ENCODE measurements at places on chromosomes 3 and 15.

- DNase-seq: no peak
These were observed 15.6 kb upstream of the DUSP7 start for GRCh38 chr3:52072020-52072419.

DNA sequence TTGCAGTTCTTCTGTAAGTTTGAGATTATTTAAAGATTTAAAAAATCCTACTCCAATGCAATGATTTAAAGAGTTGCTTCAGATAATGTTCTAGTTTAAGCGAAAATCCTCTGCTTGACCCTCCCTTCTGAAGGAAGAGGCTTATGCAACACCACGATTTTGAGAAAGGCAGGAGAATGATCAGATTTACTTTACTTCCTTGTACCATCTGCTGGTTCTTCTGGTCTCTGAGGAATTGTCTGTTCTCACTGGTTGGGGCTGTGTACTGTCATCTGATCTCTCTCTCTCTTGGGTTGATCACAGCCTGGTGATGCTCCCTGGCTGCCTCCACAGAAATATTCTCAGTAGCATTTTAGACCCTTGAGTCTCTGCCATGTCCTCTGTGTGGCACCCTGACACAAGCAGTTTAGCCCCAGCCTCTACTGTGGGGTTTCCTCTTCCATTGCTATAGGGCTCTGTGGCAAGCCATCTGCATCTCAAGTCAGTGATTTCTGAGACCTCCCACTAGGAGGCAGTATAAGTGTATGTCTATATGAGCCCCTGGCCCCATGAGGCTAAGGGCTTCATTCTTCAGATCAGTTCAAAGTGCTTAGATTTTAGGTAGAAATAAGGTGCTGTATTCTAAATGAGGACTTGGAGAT is 50.8 kb upstream of the PLAAT1 start:
- DNase-seq: no peak

- no peak for DNase-seq
These were observed 340.9 kb upstream of the TPRG1 start for GRCh38 chr3:188830893-188831292.

DNA sequence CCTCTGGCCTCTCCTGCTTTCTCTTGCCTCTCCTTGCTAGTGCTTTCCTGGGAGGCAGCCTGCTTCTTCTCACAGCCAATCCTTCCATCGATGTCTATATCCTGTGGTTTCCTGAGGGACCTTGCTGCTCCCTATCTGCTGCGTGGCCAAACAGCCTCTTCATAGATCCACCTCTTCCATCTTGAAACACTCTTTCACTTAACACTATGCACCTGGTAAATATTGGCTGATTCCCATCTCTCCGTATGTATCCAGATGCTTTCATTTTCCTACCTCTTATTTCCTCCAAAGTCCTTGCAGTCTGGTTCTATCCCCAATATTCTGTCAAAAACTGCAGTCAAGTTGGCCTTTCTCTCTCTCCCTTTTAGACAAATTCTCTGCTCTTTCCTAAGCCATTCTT is 205.2 kb upstream of the CFAP20DC start:
- DNase-seq: no peak

DNA sequence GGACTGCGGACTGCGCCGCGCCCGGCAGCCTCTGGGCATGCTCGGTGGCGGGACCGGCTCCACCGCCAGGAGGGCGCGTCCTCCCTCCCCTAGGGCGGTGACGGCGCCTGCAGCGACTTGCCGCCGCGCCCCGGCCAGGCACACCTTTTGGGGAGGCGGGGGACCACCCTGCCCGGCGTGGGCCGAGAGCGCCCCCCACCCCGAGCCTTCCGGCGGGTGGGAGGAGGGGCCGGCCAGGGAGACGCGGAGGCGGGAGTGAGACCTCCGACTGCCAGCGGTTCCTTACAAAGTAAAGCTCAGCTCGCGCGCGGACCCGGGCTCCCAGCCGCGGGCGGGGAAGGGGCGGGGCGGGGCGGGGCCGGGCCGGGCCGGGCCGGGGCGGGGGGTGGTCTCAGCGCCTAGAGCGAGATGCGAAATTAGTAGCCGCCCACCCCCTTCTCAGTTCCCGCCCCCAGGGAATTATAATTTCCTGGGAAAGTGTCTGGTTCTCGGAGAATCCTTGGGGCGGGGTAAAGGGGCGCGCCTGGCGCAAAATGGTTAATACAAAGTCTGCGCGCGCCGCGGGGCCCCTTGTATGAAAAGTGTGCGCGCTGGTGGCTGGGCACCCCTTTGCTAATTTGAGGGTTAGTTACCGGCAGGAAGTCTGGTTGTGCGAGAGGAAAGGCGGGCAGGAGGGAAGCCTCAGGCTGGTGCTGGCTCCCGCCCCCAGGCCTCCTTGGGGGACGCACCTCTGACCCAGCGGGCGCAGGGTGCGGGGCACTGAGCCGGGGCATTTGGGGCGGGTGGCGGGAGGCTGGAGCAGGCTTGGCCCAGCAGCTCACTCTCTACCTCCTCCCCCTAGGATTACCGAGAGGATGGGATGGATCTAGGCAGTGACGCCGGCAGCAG is 224.8 kb upstream of the IL12A start:
- DNase-seq: no peak

- no peak for DNase-seq
These were observed 17.7 kb downstream of the CRTAP start for GRCh38 chr3:33131331-33132018.

DNA sequence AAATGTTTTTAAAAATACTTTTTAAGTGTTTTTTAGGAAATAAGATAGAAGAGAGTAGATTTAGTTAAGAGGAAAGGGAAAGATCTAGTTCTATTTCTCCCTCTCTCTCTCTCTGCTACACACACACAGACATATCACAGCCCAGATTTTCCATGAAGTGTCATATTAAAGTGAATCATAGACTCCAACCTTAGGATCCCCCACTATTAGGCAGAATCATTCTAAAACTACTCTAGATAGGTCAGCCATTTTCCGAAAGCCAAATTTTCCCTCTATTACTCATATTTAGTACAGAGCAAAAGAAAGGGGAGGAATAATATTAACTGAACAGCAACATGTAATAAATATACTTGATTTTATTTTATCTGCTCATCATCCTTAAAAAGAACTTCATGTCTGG is 45.1 kb upstream of the RSL24D1 start:
- no peak for DNase-seq

GRCh38 chr3:14203521-14204079 is 25.0 kb downstream of the LSM3 start:
- DNase-seq: no peak

DNA sequence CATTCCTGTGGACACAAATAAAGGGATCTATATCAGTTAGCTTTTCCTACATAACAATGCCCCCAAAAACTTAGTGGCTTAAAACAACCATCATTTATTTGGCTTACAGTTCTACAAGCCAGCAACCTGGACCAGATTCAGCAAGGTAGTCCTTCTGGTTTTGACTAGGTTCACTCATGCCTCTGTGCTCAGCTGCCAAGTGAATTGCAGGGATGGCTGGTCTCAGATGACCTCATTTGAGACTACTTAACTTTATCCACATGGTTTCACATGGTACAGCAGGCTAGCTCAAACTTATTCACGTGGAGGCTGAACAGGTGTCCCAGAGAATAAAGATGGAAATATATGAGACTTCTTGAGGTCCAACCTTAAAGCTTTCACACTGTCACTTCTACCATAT is 119.3 kb upstream of the BFSP2 start:
- DNase-seq: no peak

DNA sequence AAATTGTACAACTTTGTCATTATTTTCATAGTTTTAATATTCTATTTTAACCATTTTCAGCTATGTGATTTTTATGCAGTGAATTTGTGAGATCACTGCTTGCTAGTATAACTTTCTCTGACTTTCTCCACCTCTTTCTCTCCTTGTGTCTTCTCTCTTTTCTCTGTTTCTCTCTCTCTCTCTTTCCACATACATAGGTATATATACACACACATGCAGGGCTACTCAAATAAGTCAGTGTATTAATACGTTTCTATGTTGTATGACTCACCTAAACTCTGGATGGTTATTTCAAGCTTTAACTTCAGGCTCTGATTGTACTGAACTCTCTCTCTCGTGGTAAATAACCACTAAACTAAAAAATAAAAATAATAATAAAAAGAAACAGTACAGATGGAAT is 1389.3 kb upstream of the ALCAM start:
- no peak for DNase-seq

DNA sequence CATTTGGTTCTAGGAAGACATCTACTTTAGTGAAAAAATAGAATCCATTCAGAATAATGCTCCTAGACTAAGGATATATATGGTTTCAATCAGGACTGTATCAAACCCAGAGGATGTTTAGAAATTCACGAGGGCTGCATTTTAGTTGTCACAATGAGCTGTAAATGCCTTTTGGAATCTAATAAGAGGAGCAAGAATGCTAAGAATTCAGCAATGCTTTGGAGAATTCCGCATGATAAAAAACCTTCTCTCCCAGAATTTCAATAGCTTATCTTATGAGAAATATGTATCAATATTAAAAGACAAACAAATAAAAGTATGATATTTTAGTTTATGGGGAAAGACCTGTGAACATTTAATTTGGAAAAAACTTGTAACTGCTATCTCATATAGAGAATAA is 885.1 kb downstream of the ZPLD1 start:
- DNase-seq: no peak

DNA sequence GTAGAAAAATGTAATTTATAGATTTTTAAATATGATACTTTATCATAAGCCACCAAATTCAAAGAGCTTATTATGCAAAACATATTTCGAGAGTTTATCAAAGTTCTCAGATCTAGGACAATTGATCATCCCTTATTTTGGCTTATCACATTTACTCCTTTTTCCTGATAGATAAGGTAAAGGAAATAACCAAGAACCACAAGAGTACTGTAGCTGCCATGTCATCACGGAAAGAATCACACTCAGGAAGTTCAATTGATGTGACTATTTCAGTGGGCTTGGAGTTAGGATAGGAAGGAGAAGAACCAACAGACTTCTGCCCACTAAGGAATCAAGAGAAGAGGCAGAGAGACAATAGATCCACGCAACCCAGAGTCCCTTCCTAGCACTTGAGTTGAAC is 142.7 kb upstream of the TMCO5A start:
- DNase-seq: no peak

GRCh38 chr15:31241888-31242522 is 84.6 kb upstream of the KLF13 start:
- no peak for DNase-seq

GRCh38 chr3:186200726-186201125 is 91.8 kb upstream of the ETV5 start:
- DNase-seq: no peak

GRCh38 chr3:155549087-155549486 is 195.8 kb downstream of the PLCH1 start:
- no peak for DNase-seq

DNA sequence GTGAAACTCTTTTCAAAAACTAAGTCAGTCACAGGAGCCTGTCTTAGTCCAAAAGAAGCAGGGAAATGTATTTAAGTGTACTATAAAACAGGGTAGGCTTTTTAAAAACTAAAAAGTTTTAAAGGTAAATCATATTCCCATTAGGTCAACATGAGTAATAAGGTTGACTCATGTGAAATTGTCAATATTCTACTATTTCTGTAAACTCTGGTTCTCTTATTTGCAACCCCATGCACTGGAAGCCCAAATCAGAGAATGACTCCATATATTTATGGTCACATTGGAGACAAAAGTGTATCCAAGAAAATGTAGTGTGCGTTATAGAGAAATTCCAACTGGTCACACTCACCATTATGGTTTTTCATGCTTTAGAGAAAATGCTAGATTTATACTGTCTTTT is 600.3 kb upstream of the TGFBR2 start:
- no peak for DNase-seq

DNA sequence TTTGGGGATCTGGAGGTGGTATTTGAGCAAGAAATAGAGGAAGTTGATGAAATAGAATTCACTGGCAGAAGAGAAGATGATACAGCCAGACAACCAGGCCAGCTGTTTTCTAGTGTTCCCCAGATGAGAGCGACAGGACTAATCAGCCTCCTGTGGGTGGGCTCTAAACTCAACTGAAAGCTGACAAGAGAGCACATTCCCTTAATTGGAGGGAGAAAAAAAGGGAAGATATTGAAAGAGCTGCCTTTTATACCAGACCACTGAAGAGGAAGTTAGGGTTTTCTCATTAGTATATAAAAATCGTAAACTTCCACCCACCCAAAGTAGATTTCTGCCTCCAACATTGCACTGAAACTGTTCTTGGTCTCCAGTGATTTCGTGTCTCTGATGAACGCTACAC is 6.5 kb upstream of the TM4SF19 start:
- no peak for DNase-seq

DNA sequence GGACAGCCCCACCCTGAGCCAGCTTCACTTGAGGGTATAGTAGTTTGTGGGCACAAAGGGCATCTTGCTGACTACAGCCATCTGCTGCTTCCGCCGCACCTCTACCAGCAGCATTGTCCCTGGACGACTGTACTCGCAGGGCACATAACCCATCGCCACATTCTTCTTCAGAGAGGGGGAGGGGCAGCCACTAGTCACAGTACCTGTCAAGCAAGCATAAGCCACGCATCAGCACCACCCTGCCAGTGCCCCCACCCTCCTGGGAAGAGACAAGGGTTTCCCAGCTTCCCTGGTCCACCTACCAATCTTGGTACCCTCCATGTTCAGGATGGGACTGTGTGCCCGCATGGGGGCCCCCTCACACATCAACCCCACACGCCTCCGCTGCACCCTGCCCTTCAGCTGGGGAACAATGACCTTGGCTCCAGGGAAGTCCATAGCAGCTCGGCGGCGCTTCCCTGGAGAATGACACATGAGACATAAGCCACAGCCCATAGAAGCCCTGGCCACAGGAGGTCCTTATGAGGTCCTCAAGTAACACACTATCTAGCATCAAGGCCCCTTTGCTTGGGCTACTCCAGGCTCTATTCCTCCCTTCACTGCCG is 4.7 kb downstream of the AMT start:
- DNase-seq: no peak

- no peak for DNase-seq
These were observed 4.6 kb downstream of the ATP11B start for GRCh38 chr3:182797876-182798275.

- peak; percentile 32 for DNase-seq
These were observed 31.5 kb downstream of the KCNAB1 start for GRCh38 chr3:156151824-156152428.

DNA sequence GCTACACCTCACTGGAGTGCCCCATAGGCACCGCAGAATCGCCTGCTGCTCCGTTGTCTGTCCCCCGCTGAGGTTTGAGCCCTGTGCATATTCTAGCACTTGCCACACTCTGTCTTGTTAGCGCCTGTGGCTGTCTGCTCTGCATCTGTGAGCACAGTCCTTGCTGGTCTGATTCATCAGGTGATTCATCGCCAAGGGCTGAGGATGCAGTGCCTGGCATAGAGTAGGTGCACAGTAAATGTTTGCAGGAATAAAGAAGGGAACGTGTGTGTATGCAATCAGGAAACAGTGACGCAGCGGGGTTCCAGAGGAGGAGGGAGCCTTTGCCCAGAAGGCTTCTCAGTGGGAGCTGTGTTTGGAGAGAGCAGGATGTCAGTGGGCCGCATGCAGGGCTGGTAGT is 124.0 kb upstream of the PLXNA1 start:
- no peak for DNase-seq

GRCh38 chr15:64004587-64004986 is 41.7 kb downstream of the DAPK2 start:
- DNase-seq: no peak

GRCh38 chr15:91737151-91737818 is 116.2 kb upstream of the SLCO3A1 start:
- no peak for DNase-seq

GRCh38 chr15:101020945-101021344 is 101.8 kb downstream of the LRRK1 start:
- no peak for DNase-seq
